Left ventricle myocardium superior (tissue), 1 donor: ENCODE measurements at places on chromosomes 2 and 18. TPM values are rescaled to one million over a fixed set of nuclear protein-coding genes. Genes with fewer than 3 reads are reported as not detected.
A peak's percentile ranks its signal among the peaks of the same experiment; 100 is the strongest.

DNA sequence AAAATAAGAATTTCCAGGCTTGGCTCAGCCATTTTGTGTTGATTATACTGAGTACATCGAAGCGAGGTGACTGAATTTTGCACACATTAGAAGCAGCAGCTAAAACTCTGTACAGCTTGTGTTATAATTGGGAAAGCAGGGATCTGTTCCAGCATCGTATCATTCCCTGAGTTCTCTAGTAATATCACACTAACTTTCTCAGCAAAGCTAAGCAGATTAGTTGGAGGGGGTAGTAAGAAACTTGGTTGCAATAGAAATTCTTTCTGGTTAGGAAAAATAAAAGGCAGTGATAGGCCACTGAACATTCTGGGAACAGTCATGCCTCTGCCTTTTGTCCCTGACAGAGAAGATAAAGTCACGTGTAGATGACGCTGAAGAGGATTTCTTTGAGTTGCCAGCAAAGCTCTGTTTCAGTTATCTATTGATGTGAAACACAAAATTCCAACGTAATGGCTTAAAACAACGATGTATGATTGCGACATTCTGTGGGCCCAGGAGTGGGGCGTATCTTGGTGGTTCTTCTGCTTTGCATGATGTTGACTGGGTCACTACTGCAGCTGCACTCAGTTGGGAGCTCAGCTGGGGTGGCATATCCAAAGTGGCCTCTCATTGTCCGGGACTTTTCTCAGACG lies 202.1 kb upstream of the MEX3C start:
- DNase-seq: no peak

- DNase-seq: peak; percentile 57
Measured at GRCh38 chr2:134206573-134206972, 47.3 kb upstream of the MGAT5 start.

GRCh38 chr2:27194538-27195354 lies 17.1 kb upstream of the ATRAID start:
- no peak for DNase-seq

GRCh38 chr2:17749753-17750438 lies 3.7 kb downstream of the SMC6 start:
- no peak for DNase-seq

The GAREM1 gene
- total RNA-seq: 20.8 TPM
